Activated CD4-positive, alpha-beta memory T cell treated with anti-CD3 and anti-CD28 coated beads for 36 hours (primary cell): ENCODE measurements at places on chromosomes 12 and 14. TPM values are rescaled to one million over a fixed set of nuclear protein-coding genes. Genes with fewer than 3 reads are reported as not detected.

GRCh38 chr12:94165138-94165537 lies 16.8 kb downstream of the PLXNC1 start:
- no peak for DNase-seq
- H3K4me1 ChIP-seq: peaks cover 21% of the 10 kb centered on the region
- no peak overlapping the region for H3K4me3 ChIP-seq
- H3K27ac ChIP-seq: no peak overlapping the region
- peaks cover under 1% of the 10 kb centered on the region for H3K36me3 ChIP-seq

DNA sequence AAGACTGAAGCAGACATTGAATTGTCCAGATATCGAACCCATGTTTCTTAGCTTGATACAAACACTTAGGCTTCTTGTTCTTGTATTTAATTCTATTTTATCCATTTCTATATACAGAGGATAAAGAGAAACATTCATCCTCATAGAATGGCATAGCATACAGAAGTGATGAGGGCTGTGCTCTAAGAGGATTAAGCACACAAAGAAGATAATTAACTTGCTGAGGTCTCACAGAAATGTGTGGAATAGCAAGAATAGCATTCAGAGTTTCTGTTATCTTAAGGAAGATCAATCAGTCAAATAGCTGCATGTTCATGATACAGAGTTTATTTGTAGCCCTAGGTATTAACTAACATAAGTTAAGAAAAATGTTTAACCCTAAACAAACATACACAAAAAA lies 27.3 kb upstream of the STRAP start:
- H3K36me3 ChIP-seq: no peaks in the 10 kb centered on the region
- H3K27ac ChIP-seq: no peak overlapping the region
- peaks cover 5% of the 10 kb centered on the region for H3K27me3 ChIP-seq
- no peak overlapping the region for H3K4me3 ChIP-seq
- no peaks in the 10 kb centered on the region for H3K4me1 ChIP-seq
- DNase-seq: no peak

DNA sequence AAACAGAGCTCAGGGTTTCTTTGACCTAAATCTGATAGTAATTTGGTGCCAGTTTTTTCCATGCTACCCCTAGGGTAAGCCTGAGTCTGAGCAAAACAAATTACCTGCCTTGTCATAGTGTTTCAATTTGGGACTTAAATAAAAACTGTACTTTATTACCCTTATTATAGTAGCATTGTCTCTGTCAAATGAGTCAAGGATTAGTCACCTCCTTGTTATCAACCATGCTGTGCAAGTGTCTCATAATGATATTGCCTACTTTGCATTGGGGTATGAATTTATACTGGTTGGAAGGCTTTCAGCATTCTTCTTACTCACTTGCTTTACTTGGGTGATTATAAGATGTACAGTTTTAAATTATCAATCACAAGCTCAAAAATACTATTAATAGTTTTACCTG lies 380.0 kb downstream of the LRFN5 start:
- no peak overlapping the region for H3K27ac ChIP-seq
- H3K4me3 ChIP-seq: no peak overlapping the region
- H3K4me1 ChIP-seq: no peaks in the 10 kb centered on the region
- H3K36me3 ChIP-seq: no peaks in the 10 kb centered on the region
- DNase-seq: no peak
- no peaks in the 10 kb centered on the region for H3K27me3 ChIP-seq

Gene OTX2
- not detected for total RNA-seq

DNA sequence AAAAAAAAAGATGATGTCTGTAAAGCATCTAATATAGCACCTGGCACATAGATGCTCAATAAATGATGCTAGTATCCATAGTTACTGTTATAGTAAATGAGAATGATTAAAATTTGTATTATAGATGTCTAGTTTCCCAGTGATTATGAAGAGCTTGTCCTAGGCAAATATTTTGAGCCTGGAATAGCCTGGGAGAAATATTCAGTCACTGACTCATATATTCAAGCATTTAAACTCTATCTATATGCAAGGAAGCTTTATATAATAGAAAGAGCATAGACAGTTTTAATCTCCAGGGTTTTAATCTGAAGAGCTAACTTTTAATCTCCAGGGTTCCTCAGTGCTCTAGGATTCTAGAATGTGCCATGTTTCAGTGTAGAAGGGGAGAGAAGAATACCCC lies 91.5 kb upstream of the VASH1 start:
- no peaks in the 10 kb centered on the region for H3K36me3 ChIP-seq
- no peak overlapping the region for H3K4me3 ChIP-seq
- H3K4me1 ChIP-seq: no peaks in the 10 kb centered on the region
- H3K27ac ChIP-seq: no peak overlapping the region
- peaks cover 4% of the 10 kb centered on the region for H3K27me3 ChIP-seq

GRCh38 chr12:69039911-69040310 lies 106.9 kb upstream of the CPM start:
- H3K36me3 ChIP-seq: no peaks in the 10 kb centered on the region
- DNase-seq: no peak
- H3K27ac ChIP-seq: no peak overlapping the region
- H3K4me3 ChIP-seq: no peak overlapping the region
- H3K27me3 ChIP-seq: peaks cover 5% of the 10 kb centered on the region

Gene TAS2R30
- total RNA-seq: 0.95 TPM

GRCh38 chr14:55740649-55740989 lies 160.6 kb downstream of the KTN1 start:
- no peaks in the 10 kb centered on the region for H3K27me3 ChIP-seq
- DNase-seq: no peak
- no peak overlapping the region for H3K27ac ChIP-seq
- H3K4me1 ChIP-seq: no peaks in the 10 kb centered on the region
- no peaks in the 10 kb centered on the region for H3K36me3 ChIP-seq

- H3K27me3 ChIP-seq: peaks cover 3% of the 10 kb centered on the region
- peak; percentile 78 for DNase-seq
- H3K36me3 ChIP-seq: peaks cover 16% of the 10 kb centered on the region
- H3K4me3 ChIP-seq: no peak overlapping the region
These were observed 6.9 kb downstream of the PABPN1 start for GRCh38 chr14:23327947-23328744.

DNA sequence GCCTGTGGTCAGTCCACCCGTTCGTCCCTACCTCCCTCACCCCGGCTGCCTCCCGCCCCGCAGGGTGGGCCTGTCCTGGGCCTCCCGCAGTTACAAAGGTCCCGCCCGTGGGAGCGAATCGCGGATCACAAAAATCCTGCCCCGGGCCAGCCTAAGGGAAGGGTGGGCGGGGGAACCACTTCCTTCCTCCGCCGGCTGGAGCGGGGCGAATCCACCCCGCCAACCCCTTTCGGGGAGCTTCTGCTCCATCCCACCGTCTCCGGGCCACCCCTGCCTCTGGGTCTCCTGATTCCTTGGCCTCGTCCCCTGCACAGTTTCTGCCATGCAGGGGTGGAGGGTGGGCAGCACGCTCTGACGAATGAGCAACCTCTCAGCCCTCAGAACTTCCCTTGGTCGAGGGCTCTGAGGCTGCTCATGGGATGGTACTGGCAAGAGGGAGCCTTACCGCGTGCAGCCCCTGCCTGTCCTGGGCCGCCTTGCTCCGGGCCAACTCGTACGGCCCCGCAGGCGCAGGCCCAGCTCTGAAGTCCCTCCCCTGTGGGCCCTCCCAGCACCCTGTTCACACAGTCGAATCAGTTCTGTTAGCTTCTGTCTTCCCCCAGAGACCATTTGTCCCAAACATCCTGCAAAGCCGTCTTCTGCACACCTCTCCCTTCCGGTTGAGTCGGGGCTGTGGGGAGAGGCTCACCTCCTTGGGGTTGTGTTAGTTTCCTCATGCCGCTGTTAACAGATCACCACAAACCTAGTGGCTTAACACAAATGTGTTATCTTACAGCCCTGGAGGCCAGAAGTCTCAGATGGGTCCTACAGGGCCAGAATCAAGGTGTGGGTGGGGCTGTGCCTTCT lies 589 bp upstream of the HVCN1 start:
- DNase-seq: peak; percentile 65
- H3K27ac ChIP-seq: peak overlapping the region; percentile 61
- peak overlapping the region; percentile 76 for H3K4me3 ChIP-seq
- H3K36me3 ChIP-seq: no peaks in the 10 kb centered on the region

Gene KIF26A
- 0.38 TPM for total RNA-seq

- no peaks in the 10 kb centered on the region for H3K4me1 ChIP-seq
- H3K4me3 ChIP-seq: no peak overlapping the region
- H3K27me3 ChIP-seq: peaks cover 27% of the 10 kb centered on the region
These were observed 46.6 kb upstream of the ESRRB start for GRCh38 chr14:76329154-76329928.

- no peaks in the 10 kb centered on the region for H3K36me3 ChIP-seq
- H3K4me1 ChIP-seq: no peaks in the 10 kb centered on the region
- DNase-seq: no peak
These were observed 106.8 kb downstream of the TMEM260 start for GRCh38 chr14:56686416-56686815.

Gene SAMD15
- total RNA-seq: not detected

Gene ZNF839
- total RNA-seq: 16.3 TPM

GRCh38 chr14:38799671-38800070 lies 303.4 kb downstream of the SEC23A start:
- no peak for DNase-seq
- H3K27me3 ChIP-seq: no peaks in the 10 kb centered on the region
- no peaks in the 10 kb centered on the region for H3K4me1 ChIP-seq
- H3K36me3 ChIP-seq: no peaks in the 10 kb centered on the region

DNA sequence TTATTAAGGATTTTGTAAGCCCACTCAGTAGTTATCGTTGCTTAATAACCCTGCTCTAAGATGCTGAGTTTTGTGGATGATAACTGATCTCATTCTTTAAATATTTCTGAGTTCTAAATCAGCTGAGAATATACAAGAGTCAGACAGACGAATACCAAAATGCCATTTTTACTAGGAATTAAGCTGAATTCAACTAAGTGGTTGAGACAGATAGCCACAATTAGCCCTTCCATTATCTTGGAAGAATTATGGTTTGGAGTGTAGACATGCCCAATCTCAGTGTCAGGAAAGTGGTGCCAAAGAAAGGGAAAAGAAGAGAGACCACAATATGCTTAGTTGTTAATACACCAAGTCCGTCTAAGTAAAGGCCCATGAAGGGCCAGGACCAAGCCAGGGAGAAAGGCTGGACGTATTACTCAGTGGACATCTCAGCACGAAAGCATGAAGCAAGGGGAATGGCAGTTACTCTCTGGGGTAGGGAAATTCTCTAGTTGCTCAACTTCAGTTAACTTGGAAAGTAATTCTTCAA lies 58.6 kb downstream of the KCNA5 start:
- no peak overlapping the region for H3K27ac ChIP-seq
- H3K27me3 ChIP-seq: peaks cover 21% of the 10 kb centered on the region
- no peak overlapping the region for H3K4me3 ChIP-seq
- no peak for DNase-seq
- H3K4me1 ChIP-seq: no peaks in the 10 kb centered on the region
- no peaks in the 10 kb centered on the region for H3K36me3 ChIP-seq

Gene ATP6V1D
- total RNA-seq: 28.3 TPM

Gene KCNJ8
- total RNA-seq: not detected

- H3K27ac ChIP-seq: no peak overlapping the region
- no peaks in the 10 kb centered on the region for H3K4me1 ChIP-seq
- DNase-seq: no peak
These were observed 266.6 kb downstream of the KIF21A start for GRCh38 chr12:39176356-39176755.

Gene CYP46A1
- total RNA-seq: 0.21 TPM

Gene SLC6A15
- total RNA-seq: 0.12 TPM

Gene GLS2
- 6.1 TPM for total RNA-seq

Gene TAS2R31
- 1.1 TPM for total RNA-seq

Gene GNB3
- 0.78 TPM for total RNA-seq

- H3K27ac ChIP-seq: no peak overlapping the region
- no peak for DNase-seq
- no peak overlapping the region for H3K4me3 ChIP-seq
- peaks cover 22% of the 10 kb centered on the region for H3K4me1 ChIP-seq
- H3K36me3 ChIP-seq: no peaks in the 10 kb centered on the region
- no peaks in the 10 kb centered on the region for H3K27me3 ChIP-seq
These were observed 32.2 kb downstream of the TESC start for GRCh38 chr12:117067016-117067415.

- peak; percentile 39 for DNase-seq
- H3K4me1 ChIP-seq: peaks cover 16% of the 10 kb centered on the region
- H3K27me3 ChIP-seq: peaks cover 51% of the 10 kb centered on the region
- peak within 1 kb of the TSS; percentile 64 for H3K4me3 ChIP-seq
These were observed at the start of gene NTN4 for GRCh38 chr12:95790033-95790916. Gene NTN4 (minus strand): TSS chr12:95790764. CDS start chr12:95790309, 455 bp downstream.

Gene GSC
- total RNA-seq: not detected

DNA sequence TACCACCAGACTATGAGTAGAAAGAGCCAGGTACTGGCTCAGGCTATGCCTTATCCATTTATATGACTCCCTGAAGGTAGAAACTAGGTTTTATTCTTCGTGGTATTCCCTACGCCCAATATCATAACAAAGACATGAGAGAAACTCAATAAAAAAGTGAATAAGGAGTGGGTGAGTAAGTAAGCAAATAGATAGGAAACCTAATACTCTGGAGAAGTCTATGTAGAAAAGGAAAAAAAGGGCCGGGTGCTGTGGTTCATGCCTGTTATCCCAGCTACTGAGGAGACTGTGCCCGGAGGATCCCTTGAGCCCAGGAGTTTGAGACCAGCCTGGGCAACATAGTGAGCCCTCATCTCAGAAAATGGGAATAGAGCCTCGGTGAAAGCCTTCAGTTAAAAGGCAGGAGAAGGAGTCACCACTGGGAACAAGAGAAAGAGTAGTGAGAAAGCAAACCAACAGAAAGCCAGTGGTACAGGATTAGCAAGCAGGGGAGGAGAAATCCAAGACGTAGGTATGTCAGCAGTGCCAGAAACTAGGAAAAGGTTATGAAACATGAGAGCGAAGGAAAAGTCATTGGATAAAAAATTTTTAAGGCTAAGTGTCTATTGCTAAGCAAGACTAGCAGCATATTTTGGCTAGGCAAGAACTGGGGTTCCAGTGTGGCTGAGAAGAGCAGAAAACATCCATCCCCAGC lies 6.0 kb upstream of the OR6J1 start:
- H3K4me3 ChIP-seq: no peak overlapping the region
- no peak for DNase-seq
- H3K36me3 ChIP-seq: no peaks in the 10 kb centered on the region
- H3K27ac ChIP-seq: no peak overlapping the region

Gene P2RX2
- not detected for total RNA-seq

- no peaks in the 10 kb centered on the region for H3K36me3 ChIP-seq
- H3K27ac ChIP-seq: no peak overlapping the region
- H3K27me3 ChIP-seq: no peaks in the 10 kb centered on the region
- peaks cover 3% of the 10 kb centered on the region for H3K4me1 ChIP-seq
These were observed 5.2 kb downstream of the MYBPC1 start for GRCh38 chr12:101599771-101600484.

DNA sequence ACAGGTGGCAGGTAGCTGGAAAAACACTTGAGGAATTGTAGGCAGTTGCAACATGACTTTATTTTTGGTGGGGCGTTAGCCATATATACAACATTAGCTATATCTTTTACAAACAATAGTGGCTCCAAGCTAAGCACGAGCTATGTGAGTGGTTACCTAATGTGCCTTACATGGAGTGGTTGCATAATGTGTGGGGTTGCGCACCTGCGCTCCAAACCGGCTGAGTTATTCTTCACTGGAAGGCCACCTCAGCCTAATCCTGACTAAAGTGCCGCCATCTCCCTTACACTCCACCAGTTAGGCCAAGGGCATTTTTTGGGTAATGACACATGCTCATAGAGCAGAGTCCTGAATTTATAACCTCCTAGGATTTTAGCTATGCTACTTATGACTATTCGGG lies 31.8 kb upstream of the G2E3 start:
- DNase-seq: no peak
- peaks cover 2% of the 10 kb centered on the region for H3K27me3 ChIP-seq
- H3K4me1 ChIP-seq: peaks cover 2% of the 10 kb centered on the region
- no peak overlapping the region for H3K27ac ChIP-seq
- H3K4me3 ChIP-seq: no peak overlapping the region
- H3K36me3 ChIP-seq: no peaks in the 10 kb centered on the region

GRCh38 chr12:51244269-51244668 lies 5.6 kb downstream of the DAZAP2 start:
- H3K36me3 ChIP-seq: peaks cover 34% of the 10 kb centered on the region
- peaks cover 58% of the 10 kb centered on the region for H3K4me1 ChIP-seq
- H3K27ac ChIP-seq: peak overlapping the region; percentile 71
- H3K27me3 ChIP-seq: no peaks in the 10 kb centered on the region
- DNase-seq: no peak
- no peak overlapping the region for H3K4me3 ChIP-seq
